MV-4-11 (cell line): ENCODE measurements at places on chromosomes 2 and 18.
A peak's percentile ranks its signal among the peaks of the same experiment; 100 is the strongest.

GRCh38 chr2:139438478-139438877 lies 658.3 kb upstream of the NXPH2 start:
- DNase-seq: no peak

- no peak for DNase-seq
Observed at GRCh38 chr2:178380763-178381162, 70.2 kb downstream of the PRKRA start.

DNA sequence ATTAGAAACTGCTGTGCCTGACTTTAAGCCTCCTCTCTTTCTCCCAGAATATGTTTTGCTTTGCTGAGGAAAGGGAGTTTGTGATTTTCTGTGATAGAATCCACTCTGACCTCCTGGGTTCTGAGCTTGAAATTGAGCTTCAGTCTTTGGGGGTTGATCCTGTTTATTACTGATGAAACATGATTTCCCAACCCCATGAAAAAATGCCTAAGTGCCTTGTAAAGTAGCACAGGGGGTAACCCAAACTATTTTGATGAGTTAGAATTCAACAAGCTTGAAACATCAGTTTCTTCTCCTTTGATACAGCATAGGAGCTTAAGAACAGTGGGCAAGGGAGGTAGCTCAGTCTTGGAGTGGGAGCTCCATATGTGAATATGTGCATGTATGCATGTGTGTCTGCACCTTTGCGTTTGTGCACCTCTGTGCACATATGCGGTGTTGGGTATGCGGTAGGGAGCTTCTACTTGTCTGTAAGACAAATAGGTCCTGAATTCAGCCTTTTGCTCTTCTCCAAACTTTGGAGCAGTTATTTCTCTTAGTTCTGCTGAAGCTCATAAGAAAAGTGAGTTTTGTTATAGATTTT lies 364.6 kb downstream of the OSR1 start:
- no peak for DNase-seq

- no peak for DNase-seq
Observed at GRCh38 chr2:67713376-67713775, 316.2 kb downstream of the ETAA1 start.

DNA sequence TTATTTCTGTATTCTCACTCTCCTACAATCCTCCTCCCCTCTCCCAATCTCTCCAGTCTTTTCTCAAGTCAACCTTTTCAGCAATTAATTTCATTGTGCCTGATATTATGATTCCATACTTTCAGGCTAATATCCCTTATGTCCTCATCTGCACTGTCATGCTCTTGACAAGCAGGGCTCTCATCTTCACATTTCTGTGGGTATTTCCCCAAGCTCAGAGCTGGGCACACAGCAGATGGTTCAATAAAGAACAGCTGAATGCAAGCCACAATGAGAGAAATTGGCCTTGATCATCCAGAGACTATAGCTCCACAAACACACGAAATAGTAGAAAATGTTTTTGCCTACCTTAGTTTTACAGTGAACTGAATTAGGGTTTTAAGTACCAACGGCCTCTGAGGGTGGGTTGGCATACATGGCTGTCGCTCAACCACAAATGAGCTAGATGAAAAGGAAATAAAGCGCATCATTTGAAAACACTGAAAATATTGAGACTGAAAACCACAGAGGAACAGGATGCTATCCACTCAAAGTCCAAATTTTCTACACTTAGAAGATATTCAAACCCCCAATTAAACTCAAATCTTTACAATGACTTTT lies 47.5 kb upstream of the STAT1 start:
- DNase-seq: no peak

- peak; percentile 67 for DNase-seq
Observed at GRCh38 chr2:100813527-100813926, 6.4 kb upstream of the NPAS2 start.

GRCh38 chr18:48985161-48985560 lies 34.4 kb upstream of the SMAD7 start:
- no peak for DNase-seq

GRCh38 chr2:126299469-126299976 lies 356.4 kb upstream of the GYPC start:
- DNase-seq: no peak

- DNase-seq: no peak
Observed at GRCh38 chr2:121828281-121828731, 72.9 kb downstream of the TSN start.

- DNase-seq: no peak
Observed at GRCh38 chr2:16411788-16412187, 253.8 kb downstream of the CYRIA start.

GRCh38 chr18:62651276-62652056 lies 63.9 kb upstream of the PHLPP1 start:
- no peak for DNase-seq

- DNase-seq: no peak
Observed at GRCh38 chr2:71618327-71619113, 165.2 kb downstream of the DYSF start.

GRCh38 chr2:71513096-71513495 lies 59.7 kb downstream of the DYSF start:
- no peak for DNase-seq

- DNase-seq: no peak
Observed at GRCh38 chr2:10499911-10500521, 51.9 kb upstream of the ODC1 start.

GRCh38 chr2:157441072-157441454 lies 2.8 kb downstream of the CYTIP start:
- peak; percentile 62 for DNase-seq

GRCh38 chr2:195117011-195117410 lies 540.0 kb upstream of the SLC39A10 start:
- DNase-seq: no peak

- peak; percentile 20 for DNase-seq
Observed at GRCh38 chr2:73072129-73072395, 550 bp upstream of the SFXN5 start.

- no peak for DNase-seq
Observed at GRCh38 chr2:146323564-146323963, 1521.3 kb upstream of the ACVR2A start.

- DNase-seq: peak; percentile 88
Observed at GRCh38 chr2:96260387-96261260, 5.2 kb downstream of the TMEM127 start.

DNA sequence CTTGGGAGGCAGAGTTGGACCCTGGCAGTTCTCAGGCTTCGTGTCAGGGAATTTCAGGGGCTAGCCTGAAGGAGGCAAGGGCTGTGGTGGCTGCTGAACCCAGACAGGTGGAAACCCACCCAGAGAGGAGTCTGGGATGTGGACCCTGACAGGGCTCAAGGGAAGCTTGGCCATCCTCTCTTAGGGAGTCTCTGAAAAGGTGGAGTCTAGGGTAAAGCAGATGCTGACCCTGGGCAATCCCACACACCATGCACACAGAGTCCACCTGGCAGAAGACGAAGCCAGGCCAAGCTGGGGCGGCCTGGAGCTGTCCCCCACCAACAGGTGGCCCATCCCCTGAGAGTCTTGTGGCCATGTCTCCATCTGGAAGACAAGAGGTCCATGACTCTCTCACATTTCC lies 41.2 kb upstream of the TEX51 start:
- DNase-seq: no peak

DNA sequence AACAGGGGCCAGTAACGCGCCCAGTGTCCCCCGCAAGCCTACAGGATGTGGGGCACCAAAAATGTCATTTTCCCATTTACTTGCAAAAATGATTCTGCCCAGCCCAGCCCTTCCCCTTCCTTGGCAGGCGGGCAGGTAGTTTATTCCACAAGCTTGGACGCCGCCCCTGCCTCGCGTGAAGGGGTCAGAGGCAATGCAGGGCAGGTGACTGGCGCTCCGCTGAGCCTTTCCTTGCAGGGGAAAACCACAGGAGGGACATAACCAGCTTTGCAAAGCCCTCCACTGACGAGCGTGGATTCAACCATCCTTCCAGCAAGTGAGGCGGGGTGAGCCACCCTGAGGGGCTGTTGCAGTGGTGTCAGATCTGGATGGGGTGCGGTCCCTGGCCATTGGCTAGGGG lies 5.3 kb downstream of the MAB21L4 start:
- no peak for DNase-seq

GRCh38 chr2:172048508-172049503 lies 36.5 kb upstream of the DLX1 start:
- DNase-seq: no peak

DNA sequence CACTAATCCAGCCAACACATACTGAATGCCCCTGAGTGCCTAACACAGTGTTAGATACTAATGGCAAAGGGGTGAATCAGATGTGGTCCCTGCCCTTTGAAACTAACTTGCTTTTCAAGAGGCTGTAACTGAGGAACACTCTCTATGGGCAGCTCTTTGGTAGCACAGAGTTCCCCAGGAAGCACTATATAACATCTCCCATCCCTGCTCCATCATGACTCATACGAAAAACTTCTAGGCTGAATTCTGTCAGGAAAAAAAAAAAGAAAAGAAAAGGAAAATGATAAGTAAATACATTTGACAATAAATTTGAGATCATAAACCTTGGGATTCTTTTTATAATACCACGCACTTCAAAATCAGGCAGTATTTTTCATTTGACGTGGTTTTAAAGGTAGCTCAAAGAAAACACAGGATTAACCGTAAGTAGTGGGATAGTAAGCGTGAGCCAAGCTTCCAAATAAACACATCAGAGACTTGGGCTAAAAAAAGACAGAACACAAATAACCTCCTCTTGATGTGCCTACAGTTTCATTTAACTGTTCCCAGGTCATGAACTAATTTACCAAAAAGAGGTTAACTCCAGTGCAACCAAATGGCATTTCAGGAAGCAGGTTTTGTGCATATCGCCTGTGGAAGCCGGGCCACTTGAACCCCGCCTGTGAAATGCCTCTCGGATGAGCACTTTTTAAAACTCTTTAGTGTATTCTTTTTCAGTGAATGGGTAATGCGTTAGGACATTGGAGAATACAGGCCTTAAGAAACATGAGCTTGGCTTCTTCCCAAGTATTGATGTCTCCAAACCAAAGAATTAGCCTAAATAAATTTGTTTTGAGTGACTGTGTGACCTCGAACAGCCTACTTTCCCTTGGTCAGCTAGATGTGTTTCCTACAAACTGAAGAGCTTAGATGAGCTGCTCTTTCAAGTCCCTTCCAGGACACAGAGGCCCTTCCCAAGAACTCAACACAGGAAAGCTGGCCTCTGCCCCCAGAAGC lies 42.0 kb downstream of the RDH14 start:
- no peak for DNase-seq

- DNase-seq: no peak
Observed at GRCh38 chr2:55917117-55917516, 6.5 kb downstream of the EFEMP1 start.

- no peak for DNase-seq
Observed at GRCh38 chr2:167935803-167936110, 311.6 kb downstream of the STK39 start.

DNA sequence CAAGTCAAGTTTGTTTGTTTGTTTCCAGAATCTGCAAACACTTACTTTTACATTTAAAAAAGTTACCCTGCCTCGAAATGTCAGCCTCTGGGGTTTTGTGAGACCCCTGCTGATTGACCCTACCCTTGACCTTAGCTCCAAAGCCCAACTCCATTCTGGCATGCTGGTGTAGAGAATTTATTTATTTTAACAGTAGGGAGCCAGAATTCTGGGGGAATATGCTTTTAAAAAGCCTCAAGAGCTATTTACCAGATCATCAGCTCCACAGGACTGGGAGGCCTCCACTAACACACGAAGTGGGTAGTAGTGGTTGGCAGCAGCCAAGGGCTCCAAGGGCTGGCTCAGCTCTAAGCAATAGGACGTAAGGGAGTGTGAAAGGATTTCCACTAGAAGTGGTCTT lies 23.2 kb upstream of the GREB1L start:
- no peak for DNase-seq

- no peak for DNase-seq
Observed at GRCh38 chr18:70523792-70524182, 234.9 kb downstream of the SOCS6 start.
